HTR-8/SVneo (cell line): ENCODE measurements at places on chromosomes 3 and 15.

DNA sequence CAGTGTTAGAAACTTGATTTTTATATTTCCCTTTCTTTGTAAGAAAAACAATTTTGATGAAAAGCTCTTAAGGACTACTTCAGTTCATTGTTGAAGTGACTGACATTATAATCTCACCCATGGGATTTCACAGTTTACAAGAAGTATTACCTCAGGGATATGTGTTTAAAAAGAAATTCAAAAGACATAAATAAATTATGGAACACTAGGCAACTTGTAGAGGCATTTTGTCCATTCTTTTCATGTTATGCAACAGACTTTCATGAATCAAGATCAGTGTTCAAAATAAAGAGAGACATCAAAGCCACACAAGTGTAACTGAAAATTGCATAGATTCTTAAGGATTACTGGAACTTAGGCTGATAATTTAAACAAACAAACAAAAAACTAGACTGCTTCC lies 196.8 kb upstream of the AGTR1 start:
- no peak for DNase-seq

DNA sequence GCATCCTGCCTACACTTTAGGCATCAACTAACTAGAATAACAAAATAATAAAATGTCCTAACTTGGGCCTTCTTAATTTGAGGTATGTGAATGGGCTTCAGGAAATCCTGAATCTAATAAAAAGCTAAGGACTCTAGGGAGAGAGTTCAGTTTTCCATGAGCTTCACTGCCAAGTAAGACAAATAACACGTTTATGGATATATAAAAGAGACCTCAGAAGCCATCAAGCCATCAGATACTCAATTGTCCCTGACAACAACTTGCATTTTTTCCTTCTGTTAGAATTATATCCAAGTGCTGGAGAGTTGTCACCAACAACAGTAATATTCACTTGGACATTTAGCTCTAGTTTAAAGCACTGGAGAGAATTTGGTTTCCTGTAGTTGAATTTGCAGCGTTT lies 102.4 kb upstream of the IGSF10 start:
- DNase-seq = no peak

- DNase-seq = no peak
These were observed 135.9 kb upstream of the TGFBR2 start for GRCh38 chr3:30470496-30470895.

GRCh38 chr3:72633121-72633520 lies 215.1 kb downstream of the SHQ1 start:
- no peak for DNase-seq

DNA sequence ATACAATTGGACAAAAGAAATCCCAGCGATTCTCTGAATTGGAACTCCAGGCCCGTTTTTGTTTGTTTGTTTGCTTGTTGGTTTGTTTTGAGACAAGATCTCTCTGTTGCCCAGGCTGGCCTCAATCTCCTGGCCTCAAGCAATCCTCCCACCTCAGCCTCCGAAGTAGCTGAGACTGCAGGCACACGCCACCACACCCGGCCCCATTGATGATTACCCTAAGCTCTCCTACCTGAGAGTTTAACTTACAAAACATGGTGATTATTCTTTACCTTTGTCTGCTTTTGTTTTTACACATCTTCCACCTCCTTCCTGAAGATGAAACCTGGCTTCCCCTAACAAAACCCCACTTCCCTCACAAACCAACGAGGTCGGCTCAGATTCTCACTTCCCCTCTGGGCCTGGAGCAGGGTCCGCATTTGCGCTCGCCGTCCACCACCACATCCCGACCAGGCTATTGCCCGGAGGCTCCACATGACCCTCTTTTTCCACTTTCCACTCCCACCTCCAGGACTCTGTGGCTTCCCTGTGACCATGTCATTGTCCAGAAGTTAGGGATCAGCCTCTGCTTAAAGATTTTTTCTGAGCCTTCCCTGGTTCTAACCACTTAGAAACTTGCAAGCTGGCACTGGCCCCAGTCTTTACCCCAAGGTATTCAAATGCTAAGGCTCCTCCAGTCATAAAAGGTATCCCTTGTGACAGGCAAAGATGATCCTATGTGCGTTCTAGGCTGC lies 14.8 kb downstream of the KLHL6 start:
- no peak for DNase-seq

GRCh38 chr15:74192751-74193150 lies 9.8 kb downstream of the STRA6 start:
- DNase-seq = no peak

DNA sequence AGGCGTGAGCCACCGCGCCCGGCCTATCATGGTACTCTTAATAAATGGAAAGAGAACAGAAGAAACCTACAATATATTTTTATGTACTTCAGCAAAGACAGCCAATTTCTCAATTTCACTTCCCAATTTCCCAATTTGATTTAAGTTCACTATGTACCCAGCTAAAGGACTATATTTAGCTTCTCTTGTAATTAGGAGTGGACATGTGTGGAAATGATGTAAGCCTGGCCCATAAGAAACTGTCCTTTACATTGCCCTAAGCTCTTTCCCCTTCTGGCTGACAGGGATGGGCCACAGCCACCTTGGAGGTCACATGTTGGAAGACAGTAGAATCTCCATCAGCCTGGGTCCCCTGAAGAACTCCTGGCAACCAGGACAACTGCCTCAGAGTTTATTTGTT lies 6.2 kb downstream of the TMEM39A start:
- no peak for DNase-seq

DNA sequence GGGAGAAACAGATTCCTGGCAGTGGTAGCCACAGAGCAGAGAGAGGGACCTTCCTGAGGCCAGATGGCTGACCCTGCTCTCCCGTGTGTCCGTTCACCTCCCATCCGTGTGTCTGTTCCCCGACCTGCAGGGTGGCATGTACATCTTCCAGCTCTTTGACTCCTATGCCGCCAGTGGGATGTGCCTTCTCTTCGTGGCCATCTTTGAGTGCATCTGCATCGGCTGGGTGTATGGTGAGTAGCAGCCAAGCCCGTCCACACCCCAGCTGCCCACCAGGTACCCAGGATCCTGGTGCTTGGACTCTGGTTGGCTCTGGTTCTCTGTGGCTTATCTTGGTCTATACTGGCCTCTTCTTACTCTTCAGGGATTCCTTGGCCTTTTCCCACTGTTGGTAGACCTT lies 59.5 kb upstream of the SLC6A1 start:
- no peak for DNase-seq

DNA sequence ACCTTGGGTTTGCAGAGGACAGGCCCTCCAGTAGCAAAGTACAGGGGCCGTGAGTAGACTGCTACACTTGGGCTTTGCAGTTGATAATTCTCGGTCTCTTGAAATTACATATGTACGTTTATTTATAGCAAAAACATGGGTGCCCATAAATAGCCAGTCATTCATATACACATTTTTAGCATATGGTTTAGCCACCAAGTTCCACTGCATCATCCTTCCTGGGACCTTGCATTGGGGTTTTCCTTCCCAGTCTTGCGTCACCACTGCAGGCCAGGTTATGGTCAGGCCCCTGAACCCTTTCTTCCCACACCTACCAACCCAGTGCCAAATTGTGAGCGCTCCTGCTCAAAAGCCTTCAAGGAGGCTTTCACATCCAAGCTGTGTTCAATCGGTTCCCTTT lies 12.7 kb downstream of the KLHL25 start:
- DNase-seq = no peak

- no peak for DNase-seq
These were observed 6.0 kb upstream of the CEMIP start for GRCh38 chr15:80773122-80773551.

DNA sequence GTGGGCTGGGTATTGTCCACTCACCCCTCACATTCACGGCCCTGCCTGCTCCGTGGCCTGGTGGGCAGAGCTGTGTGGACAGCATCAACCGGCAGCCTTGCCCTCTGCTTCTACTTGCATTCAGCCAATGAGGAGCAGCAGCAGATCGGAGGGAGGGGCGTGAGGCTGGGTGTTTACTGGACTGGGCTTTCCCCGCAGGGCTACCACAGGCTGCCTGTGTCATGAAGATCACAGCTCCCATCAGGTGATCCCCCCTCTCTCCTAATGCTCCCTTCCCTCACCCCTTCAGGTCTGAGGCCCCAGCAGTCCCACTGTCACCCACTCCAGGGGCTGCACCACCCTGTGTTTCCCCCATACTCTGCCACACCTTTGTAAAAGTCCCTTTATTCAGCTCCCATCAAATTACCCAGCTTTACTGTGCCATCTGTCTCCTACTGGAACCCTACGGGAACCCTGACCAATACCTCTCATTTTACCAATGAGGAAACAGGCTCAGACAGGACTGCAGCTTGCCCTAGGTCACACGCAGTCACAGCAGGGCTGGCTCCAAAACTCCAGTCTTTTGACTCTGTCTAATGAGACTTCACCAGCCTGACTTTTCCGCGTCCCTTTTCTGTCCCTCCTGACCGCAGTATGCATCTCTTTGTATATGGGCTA lies 81.1 kb downstream of the MEGF11 start:
- no peak for DNase-seq

GRCh38 chr15:85993116-85993515 lies 86.6 kb upstream of the AGBL1 start:
- no peak for DNase-seq

DNA sequence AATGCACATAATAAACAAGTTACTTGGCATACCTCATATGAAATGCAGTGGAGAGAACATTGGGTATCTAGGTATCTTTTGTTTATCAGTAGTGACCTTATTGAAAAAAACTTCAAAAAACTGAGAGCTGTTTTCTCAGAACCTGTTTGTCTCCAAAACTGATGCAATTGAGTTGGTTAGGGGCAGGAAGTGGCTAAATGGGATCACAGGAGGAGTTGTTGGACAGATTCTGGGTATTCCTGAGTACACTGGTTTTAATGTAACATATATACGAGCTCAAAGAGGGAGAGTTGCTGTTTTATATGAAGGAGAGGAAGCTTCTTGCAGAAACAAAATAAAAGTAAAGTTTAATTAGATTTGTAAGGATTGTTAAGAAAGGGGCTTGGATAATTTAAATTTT lies 159.5 kb downstream of the C3orf70 start:
- no peak for DNase-seq

GRCh38 chr15:76931397-76932134 lies at the start of gene RCN2:
TSS of gene RCN2 (plus strand) at chr15:76931749. CDS start at chr15:76931842, 93 bp downstream.
- DNase-seq = peak; percentile 88

DNA sequence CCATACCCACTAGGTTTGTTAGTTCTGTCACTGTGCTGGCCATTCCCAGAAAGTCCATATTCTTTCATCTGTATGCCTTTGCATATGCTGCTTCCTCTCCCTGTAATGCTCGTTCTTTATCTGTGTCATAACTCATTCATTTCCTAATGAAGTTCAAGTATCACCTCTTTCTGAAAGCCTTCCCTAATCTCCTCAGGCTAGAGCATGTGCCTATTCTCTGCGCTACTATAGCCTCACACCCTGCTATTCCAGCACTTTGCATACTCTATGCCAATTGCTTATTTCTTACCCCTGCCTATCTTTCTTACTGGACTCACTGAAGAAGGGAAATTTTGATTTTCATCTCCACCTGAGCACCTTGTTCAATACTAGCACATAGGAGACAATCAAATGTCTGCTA lies 25.6 kb upstream of the C2CD4B start:
- no peak for DNase-seq

DNA sequence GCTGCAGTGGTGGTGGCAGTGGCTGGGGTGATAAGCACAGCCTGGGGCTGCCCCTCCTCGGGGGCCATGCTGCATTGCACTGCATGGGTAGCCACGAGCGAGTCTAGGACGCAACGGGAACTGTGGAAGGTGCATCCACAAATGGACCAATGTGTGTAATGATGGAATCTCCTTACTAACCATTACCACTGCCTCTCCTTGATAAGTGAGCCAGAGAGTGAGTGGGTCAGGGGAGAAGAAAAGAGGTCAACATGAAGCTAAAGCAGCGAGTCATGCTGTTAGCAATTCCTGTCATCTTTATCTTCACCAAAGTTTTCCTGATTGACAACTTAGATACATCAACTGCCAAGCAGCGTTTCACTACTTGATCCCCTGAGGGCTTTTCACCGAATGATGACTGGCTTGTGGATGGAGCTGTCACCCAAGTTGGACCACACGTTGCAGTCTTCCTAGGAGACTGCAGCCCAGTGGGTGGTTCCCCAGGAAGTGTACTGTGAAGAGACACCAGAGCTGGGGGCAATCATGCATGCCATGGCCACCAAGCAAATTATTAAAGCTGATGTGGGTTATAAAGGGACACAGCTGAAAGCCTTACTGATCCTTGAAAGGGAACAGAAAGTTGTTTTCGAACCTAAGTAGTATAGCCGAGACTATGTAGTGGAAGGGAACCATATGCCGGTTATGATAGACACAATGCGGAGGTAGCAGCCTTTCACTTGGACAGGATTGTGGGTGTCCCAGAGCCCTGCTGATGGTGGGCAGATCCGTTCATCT lies 20.6 kb downstream of the SAMD7 start:
- no peak for DNase-seq

DNA sequence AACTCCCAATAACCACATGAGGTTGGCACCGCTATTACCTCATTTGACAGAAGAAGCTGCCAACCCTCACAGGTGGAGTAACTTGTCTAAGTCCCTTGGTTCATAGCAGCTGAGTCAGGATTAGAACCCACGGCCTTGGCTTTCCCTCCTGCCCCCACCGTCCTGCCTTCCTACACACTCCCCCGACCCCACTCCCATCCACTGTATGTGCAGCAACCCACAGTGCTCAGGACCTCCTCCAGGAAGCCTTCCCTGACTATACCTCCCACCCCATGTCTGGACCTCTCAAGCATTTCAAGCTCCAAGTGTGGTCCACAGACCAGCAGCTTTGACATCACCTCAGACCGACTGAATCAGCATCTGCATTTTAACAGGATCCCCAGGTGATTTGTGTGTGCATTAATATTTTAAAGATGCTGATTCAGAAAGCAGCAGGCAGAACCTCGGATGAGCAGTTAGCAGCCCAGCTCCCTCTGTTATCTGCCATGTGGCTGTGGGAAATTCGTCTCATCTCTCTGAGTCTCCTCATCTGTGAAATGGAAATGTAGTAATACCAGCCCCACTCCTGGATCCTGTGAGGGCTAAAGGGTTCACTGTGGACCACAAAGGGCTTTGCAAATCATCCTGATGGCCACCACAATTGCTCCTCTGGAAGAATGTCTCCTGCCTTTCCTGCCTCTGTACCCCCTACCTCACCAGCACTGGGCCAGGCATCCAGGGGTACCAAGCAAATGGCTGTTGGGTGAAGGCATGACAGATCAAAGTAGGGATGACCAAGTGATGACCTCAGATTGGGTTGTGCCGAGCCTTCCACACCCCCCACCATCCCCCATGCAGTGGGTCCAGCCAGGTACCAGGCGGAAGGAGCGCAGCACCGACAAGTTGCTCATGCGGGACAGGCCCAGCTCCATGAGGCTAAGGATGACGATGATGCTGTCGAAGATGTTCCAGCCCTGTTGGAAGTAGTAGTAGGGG lies 62.7 kb downstream of the SCN5A start:
- DNase-seq = no peak

DNA sequence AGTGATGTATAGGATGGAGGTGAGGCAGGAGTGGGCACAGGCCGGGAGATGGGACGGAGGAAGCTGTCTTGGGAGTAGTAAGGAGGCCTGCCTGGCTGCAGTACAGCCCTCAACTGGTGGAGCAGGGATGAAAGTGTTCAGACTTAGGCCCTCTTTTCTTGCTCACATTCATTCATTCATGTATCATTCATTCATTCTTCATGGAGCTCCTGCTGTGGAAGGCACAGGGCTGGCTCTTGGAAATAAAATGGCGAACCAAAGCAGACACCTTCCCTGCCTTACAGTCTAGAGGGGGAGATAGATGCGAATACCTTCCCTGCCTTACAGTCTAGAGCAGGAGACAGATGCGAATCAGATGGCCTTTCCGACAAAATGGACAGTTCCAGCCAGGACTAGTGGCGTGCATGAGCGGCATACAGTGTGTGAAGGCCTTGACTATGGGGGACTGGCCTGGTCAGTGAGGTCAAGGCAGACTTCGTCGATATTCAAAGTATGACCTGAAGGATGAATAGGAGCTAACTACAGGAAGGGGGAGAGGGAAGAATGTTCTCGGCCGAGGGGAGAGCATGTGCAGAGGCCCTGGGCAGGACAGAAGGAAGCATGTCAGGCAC lies 143.2 kb upstream of the TLE3 start:
- DNase-seq = no peak
